ENCODE measurements at places on chromosomes 5 and 9.

- DNase-seq, result no peak
Measured at GRCh38 chr5:64161420-64161819, 4.2 kb upstream of the RNF180 start.

GRCh38 chr5:108649106-108649505 lies 98.6 kb upstream of the FER start:
- DNase-seq, result no peak

DNA sequence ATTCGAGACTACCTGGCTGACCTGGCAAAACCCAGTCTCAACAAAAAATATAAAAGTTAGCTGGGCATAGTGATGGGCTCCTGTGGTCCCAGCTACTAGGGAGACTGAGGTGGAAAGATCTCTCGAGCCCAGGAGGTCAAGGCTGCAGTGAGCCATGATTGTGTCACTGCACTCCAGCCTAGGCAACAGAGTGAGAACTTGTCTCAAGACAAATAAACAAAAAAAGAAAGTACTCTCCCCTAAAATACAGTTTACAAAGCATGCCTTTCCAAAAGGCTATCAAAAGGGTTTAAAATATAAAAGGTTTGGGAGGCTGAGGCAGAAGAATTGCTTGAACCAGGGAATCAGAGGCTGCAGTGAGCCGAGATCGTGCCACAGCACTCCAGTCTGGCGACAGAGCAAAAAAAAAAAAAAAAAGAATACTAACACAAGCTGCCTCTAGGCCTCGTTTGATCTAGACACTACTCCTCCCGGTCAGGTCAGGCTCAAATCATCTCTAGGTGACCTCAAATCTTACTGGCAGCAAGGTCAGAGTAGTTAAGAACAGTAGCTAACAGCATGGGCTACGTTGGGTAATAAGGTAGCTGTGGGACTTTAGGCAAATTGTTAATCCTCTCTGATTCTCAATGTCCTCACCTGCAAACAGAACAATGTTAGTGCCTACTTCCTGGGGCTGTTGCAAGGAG lies 9.3 kb downstream of the NAIF1 start:
- DNase-seq, result no peak

- no peak for DNase-seq
Measured at GRCh38 chr5:148833925-148834324, 7.5 kb downstream of the ADRB2 start.

DNA sequence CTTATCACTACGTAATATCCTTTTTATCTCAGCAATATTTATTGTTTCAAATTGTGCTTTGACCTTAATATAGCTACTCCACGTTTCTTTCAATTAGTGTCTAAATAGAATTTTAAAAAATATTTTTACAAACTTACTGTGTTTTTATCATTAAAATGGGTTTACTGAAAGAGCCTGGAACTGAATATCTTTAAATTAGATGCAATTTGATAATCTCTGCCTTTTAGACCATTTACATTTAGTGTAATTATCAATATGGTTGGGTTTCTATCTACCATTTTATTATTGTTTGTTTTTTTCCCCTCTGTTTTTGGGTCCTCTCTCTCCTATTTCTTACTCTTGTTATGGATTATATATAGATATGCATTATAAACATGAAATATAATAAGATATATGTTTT lies 327.8 kb downstream of the IRX2 start:
- DNase-seq, result no peak

- no peak for DNase-seq
Measured at GRCh38 chr5:133334796-133335639, 277.3 kb downstream of the FSTL4 start.

- no peak for DNase-seq
Measured at GRCh38 chr5:99349787-99350186, 421.0 kb upstream of the CHD1 start.

GRCh38 chr9:88106492-88106891 lies 31.8 kb downstream of the SPATA31C2 start:
- no peak for DNase-seq

- DNase-seq, result no peak
Measured at GRCh38 chr5:121189342-121190305, 662.1 kb upstream of the FTMT start.

- no peak for DNase-seq
Measured at GRCh38 chr5:175822225-175822624, 49.2 kb upstream of the CPLX2 start.

- no peak for DNase-seq
Measured at GRCh38 chr5:178492278-178492677, 97.9 kb downstream of the COL23A1 start.

GRCh38 chr5:90506221-90506620 lies 23.2 kb downstream of the LYSMD3 start:
- no peak for DNase-seq

DNA sequence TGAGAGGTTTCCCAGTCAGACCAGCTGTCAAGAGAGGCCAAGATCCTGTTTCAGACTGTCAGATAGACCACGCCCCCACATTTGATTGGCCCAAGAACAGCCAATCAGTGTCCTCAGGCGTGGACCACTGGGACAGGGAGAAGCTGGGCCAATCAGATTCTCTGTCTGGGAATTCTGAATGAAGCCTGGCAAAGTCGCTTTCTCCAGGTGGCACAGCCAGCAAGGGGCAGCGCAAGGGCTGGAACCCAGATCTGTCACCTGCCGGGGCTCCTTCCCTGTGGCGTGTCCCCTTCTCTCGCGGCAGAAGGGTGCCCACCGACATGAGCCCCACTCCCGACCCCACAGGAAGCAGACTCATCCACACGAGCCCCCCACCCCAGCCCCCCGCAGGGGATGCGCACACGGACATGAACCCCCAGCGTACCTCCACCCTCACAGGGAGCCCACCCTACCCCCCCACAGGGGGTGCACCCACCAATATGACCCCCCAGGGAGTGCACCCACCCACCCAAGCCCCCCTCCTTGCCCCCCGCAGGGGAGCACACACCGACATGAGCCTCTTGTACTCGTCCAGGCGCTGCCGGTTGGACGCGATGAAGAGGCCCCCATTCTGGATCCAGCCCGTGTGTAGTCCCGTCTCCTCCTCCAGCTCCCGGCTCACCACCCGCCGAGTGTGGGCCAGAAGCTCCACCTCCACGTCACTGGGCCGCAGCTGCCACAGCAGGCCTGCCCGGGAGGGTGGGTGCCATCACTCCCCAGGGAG lies 6.1 kb downstream of the SARDH start:
- no peak for DNase-seq

GRCh38 chr9:84322828-84323227 lies 17.7 kb downstream of the SLC28A3 start:
- no peak for DNase-seq

DNA sequence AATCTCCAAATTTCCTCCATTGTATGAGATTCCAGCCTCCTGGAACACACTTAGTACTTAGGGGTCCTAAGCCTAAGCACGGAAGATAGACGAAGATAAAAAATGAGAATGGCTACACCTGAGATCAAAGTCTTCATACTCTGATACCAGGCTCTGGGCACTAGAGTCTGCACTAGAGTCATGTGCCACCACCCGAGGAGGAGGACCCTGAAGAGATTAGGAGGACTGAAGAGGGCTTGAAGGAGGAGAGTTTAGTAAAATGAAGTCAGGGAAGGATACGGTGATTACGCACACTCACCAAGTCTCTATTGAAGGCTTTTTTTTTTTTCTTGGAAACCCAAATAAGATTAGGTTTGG lies 573 bp upstream of the SPATA24 start:
- no peak for DNase-seq
